Muscle of leg (tissue), 16 donors: ENCODE measurements at places on chromosomes 5 and 9. TPM values are rescaled to one million over a fixed set of nuclear protein-coding genes. Genes with fewer than 3 reads are reported as not detected.

MELK gene
- 8.9 TPM for total RNA-seq

PDE4D gene
- 65.9 TPM for total RNA-seq

PCDHB8 gene
- total RNA-seq = 0.80 TPM

SLC2A8 gene
- total RNA-seq = 10.2 TPM

HK3 gene
- total RNA-seq = 0.75 TPM

TOR1A gene
- 14.9 TPM for total RNA-seq

TMEM174 gene
- not detected for total RNA-seq

C8G gene
- total RNA-seq = 0.58 TPM

IFNK gene
- not detected for total RNA-seq

OBP2B gene
- not detected for total RNA-seq

GAPT gene
- total RNA-seq = 0.44 TPM

GKAP1 gene
- total RNA-seq = 11.8 TPM

CDKN2B gene
- total RNA-seq = 0.31 TPM

ST8SIA4 gene
- total RNA-seq = 9.3 TPM

FGD3 gene
- total RNA-seq = 2.8 TPM

ZNF367 gene
- total RNA-seq = 5.8 TPM

FAM169A gene
- 0.62 TPM for total RNA-seq
